Ovary (tissue), 10 donors: ENCODE measurements at places on chromosomes 2 and 18.
A peak's percentile ranks its signal among the peaks of the same experiment; 100 is the strongest.

DNA sequence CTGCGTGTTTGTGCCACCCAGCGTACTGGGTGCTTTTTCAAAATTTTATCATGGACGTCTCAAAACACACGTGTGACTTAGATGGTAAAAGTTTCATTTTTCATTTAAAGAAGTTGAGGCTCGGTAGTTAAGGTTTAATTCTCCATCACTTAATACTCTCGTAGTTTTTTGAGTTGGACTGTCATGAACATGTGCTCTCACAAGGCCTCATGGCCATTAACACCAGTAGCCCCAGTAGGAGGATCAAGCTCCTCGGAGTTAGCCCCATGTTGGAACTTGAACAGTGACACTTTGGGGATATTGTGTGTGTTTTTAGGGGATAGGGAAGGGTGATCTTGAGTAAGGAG lies 15.3 kb downstream of the NMUR1 start:
- no peaks in the 10 kb centered on the region for H3K27me3 ChIP-seq
- peak overlapping the region; percentile 73 for H3K4me3 ChIP-seq
- peaks cover 2% of the 10 kb centered on the region for H3K4me1 ChIP-seq
- no peak for DNase-seq
- H3K27ac ChIP-seq = peak overlapping the region; percentile 51

- no peak for DNase-seq
- H3K4me1 ChIP-seq = peaks cover 10% of the 10 kb centered on the region
- no peak overlapping the region for H3K27ac ChIP-seq
- no peaks in the 10 kb centered on the region for H3K36me3 ChIP-seq
- H3K4me3 ChIP-seq = no peak overlapping the region
Measured at GRCh38 chr2:240440704-240441320, 5.3 kb downstream of the GPC1 start.

GRCh38 chr2:182638667-182639066 lies 77.4 kb upstream of the DNAJC10 start:
- DNase-seq = no peak
- H3K27ac ChIP-seq = no peak overlapping the region
- no peaks in the 10 kb centered on the region for H3K36me3 ChIP-seq
- H3K4me1 ChIP-seq = no peaks in the 10 kb centered on the region
- H3K4me3 ChIP-seq = no peak overlapping the region
- no peaks in the 10 kb centered on the region for H3K27me3 ChIP-seq

DNA sequence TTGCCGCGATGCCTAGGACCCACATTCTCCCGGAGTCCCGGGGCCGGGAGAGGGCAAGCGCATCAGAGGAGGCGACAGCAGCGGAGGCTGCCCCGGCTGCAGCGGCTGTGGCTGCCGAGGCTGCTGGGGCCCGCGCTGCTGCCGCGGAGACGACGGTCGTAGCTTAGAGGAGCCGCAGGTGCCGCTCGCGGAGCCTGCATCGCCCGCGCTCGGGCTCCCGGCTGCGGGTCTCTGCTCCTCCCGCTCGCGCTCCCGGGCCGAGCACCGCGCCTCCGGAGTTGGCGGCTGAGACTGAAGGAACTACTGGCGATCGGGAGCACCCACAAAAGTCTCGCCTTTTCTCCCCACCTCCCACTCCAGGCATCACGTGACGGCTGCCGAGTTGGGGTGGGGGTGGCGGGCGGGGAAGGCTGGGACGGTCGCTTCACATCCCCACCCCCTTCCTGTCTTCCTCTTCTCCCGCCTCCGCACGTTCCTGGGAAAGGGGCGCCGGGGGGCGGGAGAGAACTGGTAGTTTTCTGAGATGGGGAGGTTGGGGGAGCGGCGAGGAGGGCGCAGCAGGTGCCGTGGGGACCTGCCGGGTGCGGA lies at the start of gene LYPD1:
TSS of gene LYPD1 (minus strand) at position 298 of the 588 bp plus-strand sequence. CDS start at position 25, 273 bp downstream.
- DNase-seq = peak; percentile 20
- H3K27me3 ChIP-seq = no peaks in the 10 kb centered on the region

GRCh38 chr2:173817582-173817981 lies 147.6 kb downstream of the SP3 start:
- H3K4me1 ChIP-seq = no peaks in the 10 kb centered on the region
- H3K4me3 ChIP-seq = no peak overlapping the region
- no peak overlapping the region for H3K27ac ChIP-seq
- no peaks in the 10 kb centered on the region for H3K36me3 ChIP-seq
- no peak for DNase-seq

- no peaks in the 10 kb centered on the region for H3K27me3 ChIP-seq
- H3K27ac ChIP-seq = no peak overlapping the region
- H3K4me1 ChIP-seq = peaks cover 18% of the 10 kb centered on the region
Measured at GRCh38 chr2:54468673-54469072, 12.5 kb downstream of the SPTBN1 start.

GRCh38 chr2:112277596-112278220 lies 2.3 kb downstream of the ZC3H6 start:
- no peaks in the 10 kb centered on the region for H3K36me3 ChIP-seq
- H3K27ac ChIP-seq = no peak overlapping the region
- peaks cover 2% of the 10 kb centered on the region for H3K4me1 ChIP-seq
- H3K27me3 ChIP-seq = no peaks in the 10 kb centered on the region
- H3K4me3 ChIP-seq = no peak overlapping the region
- DNase-seq = no peak

GRCh38 chr2:234403751-234404150 lies 93.1 kb downstream of the ARL4C start:
- H3K27me3 ChIP-seq = no peaks in the 10 kb centered on the region
- no peak overlapping the region for H3K27ac ChIP-seq
- no peak for DNase-seq
- no peak overlapping the region for H3K4me3 ChIP-seq
- no peaks in the 10 kb centered on the region for H3K36me3 ChIP-seq
- no peaks in the 10 kb centered on the region for H3K4me1 ChIP-seq

DNA sequence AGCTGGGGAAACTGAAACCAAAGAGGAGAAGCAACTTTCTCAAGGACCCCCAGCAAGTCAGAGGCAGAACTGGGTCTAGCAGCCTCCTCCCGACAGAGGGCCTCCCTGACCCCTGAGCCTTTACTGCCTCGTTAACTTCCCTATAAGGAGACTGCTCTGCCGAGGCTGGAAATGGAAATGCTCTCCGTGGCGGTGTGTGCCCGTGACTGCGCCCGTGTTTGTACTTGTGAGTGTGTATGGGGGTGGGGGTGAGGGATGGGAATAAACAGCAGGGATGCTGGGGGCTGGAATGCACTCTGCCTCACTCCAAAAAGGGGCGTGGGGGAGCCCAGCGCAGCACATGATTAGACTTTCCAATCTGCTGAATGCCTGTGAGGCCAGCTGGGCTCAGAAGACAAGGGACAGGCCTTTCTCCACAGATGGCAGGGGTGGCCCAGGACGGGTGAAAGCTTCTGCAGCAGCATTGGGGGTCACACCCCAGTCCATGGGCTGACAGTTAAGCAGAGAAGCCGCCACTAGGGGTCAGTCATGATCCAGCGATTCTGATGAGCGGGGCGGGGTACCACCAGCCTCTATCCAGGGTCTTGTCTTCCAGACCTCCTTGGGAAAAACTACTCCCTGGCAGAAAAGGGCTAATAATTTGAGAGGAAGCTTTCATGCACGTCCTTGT lies 26.8 kb downstream of the MPHOSPH10 start:
- no peak overlapping the region for H3K27ac ChIP-seq
- no peaks in the 10 kb centered on the region for H3K36me3 ChIP-seq
- peak; percentile 40 for DNase-seq

- H3K4me1 ChIP-seq = no peaks in the 10 kb centered on the region
- H3K27ac ChIP-seq = no peak overlapping the region
Measured at GRCh38 chr2:88709181-88709631, 17.7 kb downstream of the RPIA start.

- H3K4me3 ChIP-seq = no peak overlapping the region
- no peaks in the 10 kb centered on the region for H3K36me3 ChIP-seq
- no peak overlapping the region for H3K27ac ChIP-seq
- no peaks in the 10 kb centered on the region for H3K4me1 ChIP-seq
- H3K27me3 ChIP-seq = no peaks in the 10 kb centered on the region
Measured at GRCh38 chr18:65623676-65624075, 127.1 kb upstream of the CDH7 start.

DNA sequence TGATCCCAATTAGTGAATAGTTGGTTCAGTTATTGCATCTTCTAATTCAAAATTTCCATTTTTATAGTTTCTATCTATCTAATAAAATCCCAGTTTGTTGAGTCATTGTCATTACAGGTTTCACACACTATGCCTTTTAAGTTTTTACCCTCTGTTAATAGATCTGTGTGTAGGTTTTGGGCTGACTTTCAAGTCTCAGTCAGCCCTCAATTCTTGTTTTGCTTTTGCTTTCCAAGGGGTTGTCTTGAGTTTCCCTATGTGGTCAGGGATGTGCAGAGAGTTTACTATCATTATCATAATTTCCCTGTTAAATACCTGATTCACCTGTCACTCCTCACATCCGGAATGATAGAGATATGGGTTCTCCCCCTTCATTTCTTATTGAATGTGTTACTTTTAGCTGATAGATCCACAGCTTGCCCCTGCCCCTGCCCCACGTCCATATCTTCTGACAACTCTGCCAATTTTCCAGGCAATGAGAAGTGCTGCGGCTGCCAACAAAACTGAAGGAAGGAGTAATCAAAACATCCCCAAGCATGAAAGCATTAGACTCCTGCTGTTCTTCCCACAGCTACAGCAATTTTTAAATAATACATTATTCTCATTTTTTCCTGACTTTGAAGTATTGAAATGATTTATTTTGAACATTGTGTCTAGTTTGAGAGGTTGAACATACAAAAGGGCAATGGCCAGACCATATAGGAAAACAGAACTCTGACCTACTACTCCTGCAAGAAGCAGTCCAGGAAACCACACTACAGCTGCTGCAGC lies 1064.8 kb downstream of the SUCLG1 start:
- no peaks in the 10 kb centered on the region for H3K4me1 ChIP-seq
- H3K27ac ChIP-seq = no peak overlapping the region
- H3K36me3 ChIP-seq = no peaks in the 10 kb centered on the region
- DNase-seq = no peak

GRCh38 chr2:124267794-124268193 lies 242.7 kb downstream of the CNTNAP5 start:
- H3K36me3 ChIP-seq = no peaks in the 10 kb centered on the region
- DNase-seq = no peak
- H3K27me3 ChIP-seq = no peaks in the 10 kb centered on the region
- H3K4me3 ChIP-seq = no peak overlapping the region
- no peak overlapping the region for H3K27ac ChIP-seq

GRCh38 chr2:117953231-117953630 lies 60.6 kb downstream of the CCDC93 start:
- H3K27ac ChIP-seq = no peak overlapping the region
- no peaks in the 10 kb centered on the region for H3K4me1 ChIP-seq
- H3K4me3 ChIP-seq = no peak overlapping the region

- H3K4me3 ChIP-seq = no peak overlapping the region
- no peaks in the 10 kb centered on the region for H3K36me3 ChIP-seq
- no peaks in the 10 kb centered on the region for H3K4me1 ChIP-seq
- H3K27me3 ChIP-seq = no peaks in the 10 kb centered on the region
Measured at GRCh38 chr2:71181316-71181715, 45.6 kb downstream of the PAIP2B start.

DNA sequence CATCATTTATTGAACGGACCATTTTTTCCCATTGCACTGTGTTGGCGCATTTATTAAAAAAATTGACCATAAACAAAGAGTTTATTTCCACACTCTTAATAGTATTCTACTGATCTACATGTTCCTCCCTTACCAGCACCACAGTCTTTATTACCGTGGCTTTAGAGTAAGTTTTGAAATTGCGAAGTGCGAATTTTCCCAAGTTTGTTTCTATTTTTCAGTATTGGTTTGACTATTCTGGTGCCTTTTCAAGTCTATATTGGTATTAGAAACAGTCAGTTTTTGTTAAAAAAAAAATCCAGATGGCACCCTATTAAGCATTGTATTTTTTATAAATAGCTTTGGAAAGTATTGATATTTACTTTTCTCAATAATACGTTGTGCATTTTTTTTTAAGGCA lies 795.1 kb upstream of the HS6ST1 start:
- no peaks in the 10 kb centered on the region for H3K4me1 ChIP-seq
- no peak overlapping the region for H3K4me3 ChIP-seq
- DNase-seq = no peak
- no peak overlapping the region for H3K27ac ChIP-seq
- H3K36me3 ChIP-seq = no peaks in the 10 kb centered on the region

DNA sequence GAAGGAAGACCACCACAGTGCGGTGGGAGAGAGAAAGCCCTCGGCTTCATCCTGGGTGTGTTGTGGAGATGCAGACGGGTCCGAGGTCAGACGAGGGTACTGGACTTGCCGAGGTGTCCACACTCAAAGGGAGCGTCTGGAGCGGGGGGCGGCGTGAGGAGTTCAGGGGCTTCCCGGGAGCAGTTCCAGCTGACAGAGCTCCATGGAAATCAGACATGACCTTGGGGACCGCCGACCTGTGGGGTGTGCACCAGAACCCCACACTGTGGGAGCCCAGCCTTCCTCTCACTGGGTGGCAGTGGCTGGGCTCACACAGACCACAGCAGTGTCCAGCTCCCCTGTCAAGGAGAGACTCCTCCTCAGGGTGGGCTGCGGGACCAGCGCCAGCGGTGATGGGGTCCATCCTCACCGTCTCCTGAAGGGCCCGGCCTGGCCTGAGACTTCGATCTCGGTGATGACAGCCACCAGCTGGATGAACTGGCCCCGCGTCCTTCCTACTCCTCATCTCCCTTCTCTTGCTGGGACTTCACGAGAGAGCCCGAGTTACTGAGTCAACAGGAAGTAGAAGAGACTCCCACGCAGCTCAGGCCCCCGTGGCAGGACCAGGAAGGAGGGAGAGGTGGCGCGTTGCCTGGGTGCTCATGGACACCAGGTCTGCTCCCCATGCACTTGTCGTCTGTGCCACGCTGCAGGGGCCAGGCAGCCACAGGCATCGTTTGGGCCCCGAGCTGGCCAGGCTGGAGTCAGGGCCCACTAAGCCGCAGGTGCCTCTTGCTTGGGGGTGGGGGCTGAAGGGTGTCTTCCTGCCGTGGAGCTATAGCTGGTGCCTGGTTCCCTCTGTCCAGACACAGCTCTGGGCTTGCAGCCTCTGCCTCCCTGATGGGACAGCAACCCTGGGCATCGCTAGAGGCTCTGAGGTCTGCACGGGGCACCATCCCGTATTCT lies 101.9 kb upstream of the CTDP1 start:
- no peak overlapping the region for H3K4me3 ChIP-seq
- H3K27me3 ChIP-seq = no peaks in the 10 kb centered on the region
- no peak overlapping the region for H3K27ac ChIP-seq
- DNase-seq = peak; percentile 75

- no peaks in the 10 kb centered on the region for H3K4me1 ChIP-seq
- no peak overlapping the region for H3K27ac ChIP-seq
- H3K4me3 ChIP-seq = no peak overlapping the region
- H3K27me3 ChIP-seq = no peaks in the 10 kb centered on the region
Measured at GRCh38 chr2:240733803-240734495, 42.3 kb downstream of the AQP12A start.

- no peak overlapping the region for H3K4me3 ChIP-seq
- peaks cover 3% of the 10 kb centered on the region for H3K4me1 ChIP-seq
- no peaks in the 10 kb centered on the region for H3K27me3 ChIP-seq
- no peaks in the 10 kb centered on the region for H3K36me3 ChIP-seq
- no peak for DNase-seq
- no peak overlapping the region for H3K27ac ChIP-seq
Measured at GRCh38 chr2:73074110-73075069, 2.9 kb upstream of the SFXN5 start.

DNA sequence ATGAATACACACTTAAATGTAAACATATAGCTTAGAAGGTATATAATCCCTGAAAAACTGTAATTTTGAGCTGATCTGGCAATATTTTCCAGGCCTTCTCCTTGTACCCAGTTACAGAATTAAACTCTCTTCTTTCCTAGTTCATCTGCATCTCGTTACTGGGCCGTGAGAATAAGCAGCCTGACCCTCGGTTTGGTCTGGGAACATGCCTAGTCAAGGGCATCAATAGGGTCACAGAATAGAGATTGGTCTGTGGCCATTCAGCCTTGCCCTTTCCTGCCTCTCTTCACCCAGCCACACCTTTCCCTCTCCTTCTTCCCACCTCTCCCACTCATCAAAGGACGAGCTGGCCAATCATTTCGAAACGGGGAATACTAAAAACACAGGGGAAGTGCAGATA lies 27.3 kb downstream of the SULT1C2 start:
- no peak for DNase-seq
- no peak overlapping the region for H3K4me3 ChIP-seq
- no peaks in the 10 kb centered on the region for H3K36me3 ChIP-seq
- H3K4me1 ChIP-seq = peaks cover 3% of the 10 kb centered on the region
- H3K27me3 ChIP-seq = no peaks in the 10 kb centered on the region
